Cortex of kidney (tissue), 1 donor: ENCODE measurements at places on chromosomes 3 and 15.

DNA sequence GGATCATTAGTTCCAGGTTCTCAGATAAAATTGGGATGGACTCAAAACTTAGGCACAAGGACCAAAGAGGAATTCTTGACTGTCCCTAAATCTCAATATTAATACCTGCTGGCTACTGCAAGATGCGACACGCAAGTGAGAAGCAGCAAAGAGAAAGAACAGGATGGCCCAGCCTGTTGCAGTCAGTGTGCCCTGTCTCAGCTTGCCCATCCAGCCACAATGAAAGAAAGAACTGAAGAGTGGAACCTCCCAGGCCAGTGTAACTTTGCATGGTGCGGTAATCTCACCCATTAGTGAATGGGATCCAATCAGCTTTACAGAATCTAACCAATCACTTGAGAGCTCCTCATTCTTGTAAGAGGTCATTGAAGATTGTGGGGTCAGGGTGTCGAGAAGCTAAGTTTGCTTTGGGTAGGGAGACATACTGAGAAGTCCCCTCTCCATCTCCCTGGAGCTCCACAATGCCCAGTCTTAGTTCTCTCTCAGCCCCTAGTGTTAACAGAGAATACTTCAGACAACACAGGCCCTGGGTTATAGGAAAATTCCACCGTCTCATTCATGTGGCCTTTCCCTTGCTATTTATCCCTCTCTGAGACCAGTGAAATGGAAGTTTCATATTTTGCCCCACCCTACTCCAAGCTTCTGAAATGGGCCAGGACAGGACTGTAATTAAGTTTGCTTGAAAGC lies 3.2 kb upstream of the SLC9A9 start:
- no peak for DNase-seq

GRCh38 chr15:92796161-92796611 lies 103.9 kb upstream of the CHD2 start:
- no peak for DNase-seq

DNA sequence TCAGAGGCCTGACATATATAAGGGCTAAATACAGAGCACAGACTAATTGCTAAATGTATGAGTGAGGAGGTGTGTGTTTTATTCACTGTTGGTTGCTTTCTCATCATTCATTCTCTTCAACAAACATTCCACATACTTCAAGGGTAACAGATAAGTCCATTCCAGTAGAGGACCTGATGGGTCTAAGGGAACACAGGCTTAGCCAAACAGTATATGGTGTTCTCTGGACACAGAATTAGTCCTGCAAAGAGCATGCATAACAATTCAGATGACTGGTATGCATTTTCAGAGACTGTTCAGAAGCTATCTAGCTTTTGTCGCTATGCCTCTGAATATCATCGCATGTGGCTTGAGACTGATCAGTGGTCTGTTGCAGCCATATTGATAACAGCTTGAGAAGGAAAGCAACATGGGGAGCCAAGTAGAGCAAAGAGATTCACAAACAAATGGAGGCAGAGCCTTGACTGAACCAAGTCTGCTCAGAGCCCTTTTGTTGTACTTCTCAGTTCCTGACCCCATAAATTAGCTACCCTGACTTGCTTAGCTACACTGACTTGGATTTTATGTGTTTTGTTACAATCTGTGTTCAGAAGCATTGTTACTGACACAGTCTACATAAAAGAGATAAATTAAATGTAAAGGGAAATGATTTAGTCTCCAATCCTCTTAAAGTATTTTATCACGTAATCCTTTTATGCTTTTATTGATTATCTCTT lies 1178.7 kb downstream of the ROBO1 start:
- no peak for DNase-seq

GRCh38 chr3:82783194-82783593 lies 1021.7 kb upstream of the GBE1 start:
- no peak for DNase-seq

GRCh38 chr3:157127268-157127667 lies 32.7 kb downstream of the CCNL1 start:
- no peak for DNase-seq

DNA sequence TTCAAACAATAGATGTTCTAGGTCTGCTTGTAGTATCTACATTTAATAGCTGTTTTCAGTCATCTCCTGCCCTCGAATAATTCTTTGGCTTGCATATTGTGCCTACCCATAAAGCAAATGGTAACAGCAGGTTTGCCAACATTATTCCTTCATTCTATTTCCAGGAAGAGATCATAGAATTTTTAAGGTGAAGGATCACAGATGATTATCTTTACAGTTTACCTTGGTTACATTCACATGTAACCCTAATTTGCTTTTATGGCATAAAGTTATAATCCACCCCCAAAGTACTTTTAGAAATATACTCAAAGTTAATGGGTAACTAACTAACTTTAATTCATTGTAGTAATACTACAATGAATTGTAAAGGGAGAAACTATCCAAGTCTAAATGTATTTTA lies 315.5 kb downstream of the NSUN3 start:
- no peak for DNase-seq

GRCh38 chr3:16800361-16800760 lies 84.4 kb upstream of the PLCL2 start:
- no peak for DNase-seq

- DNase-seq = no peak
Measured at GRCh38 chr3:16511681-16512434, 1.6 kb downstream of the RFTN1 start.

- no peak for DNase-seq
Measured at GRCh38 chr3:32460031-32460749, 42.5 kb downstream of the CMTM6 start.

GRCh38 chr15:63076714-63077046 lies 34.1 kb downstream of the TPM1 start:
- DNase-seq = no peak

DNA sequence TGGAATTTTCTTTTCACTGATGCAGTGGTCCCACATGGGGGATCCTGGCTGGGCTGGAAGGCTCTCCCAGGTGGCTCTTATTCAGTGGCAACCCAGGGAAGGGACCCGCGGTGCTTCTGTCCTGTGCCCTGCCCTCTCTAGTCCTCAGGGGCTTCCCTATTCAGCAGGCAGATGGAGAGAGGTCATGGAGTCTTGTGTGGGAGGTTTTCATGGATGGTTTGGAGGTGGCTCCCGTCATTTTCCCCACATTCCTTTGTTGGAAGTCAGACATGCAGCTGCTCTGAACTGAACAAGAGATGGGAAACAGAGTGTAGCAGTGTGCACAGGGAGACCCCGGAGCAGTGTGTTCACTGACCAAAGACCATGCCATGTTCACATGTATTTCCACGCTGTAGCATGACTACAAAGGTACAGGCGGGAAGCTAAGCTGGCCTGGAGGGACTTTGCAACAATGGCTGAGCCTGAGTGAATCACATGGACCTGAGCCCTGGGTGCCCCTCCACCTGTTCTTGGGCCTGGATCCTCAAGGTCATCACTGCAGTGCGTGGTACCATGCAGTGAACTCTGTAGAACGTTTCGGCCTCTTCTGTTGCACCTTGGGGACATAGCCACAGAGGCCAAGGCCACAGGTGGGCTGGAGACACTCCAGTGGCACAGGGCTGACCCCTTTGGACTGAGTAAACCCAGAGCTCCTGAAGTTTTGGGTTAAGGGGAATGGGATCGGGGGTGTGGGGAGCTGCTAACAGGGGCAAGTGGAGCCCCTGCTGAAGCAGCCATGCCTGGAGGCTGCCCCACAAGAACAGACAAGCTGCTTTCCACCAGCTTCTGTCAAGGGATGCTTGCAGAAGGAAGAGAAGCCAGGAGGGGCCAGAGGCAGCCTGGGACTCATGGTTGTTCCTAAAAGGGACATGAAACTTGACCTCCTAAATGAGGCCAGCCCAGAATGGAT lies 123.0 kb downstream of the ASB7 start:
- no peak for DNase-seq

GRCh38 chr3:43413676-43414368 lies 127.5 kb downstream of the SNRK start:
- no peak for DNase-seq

DNA sequence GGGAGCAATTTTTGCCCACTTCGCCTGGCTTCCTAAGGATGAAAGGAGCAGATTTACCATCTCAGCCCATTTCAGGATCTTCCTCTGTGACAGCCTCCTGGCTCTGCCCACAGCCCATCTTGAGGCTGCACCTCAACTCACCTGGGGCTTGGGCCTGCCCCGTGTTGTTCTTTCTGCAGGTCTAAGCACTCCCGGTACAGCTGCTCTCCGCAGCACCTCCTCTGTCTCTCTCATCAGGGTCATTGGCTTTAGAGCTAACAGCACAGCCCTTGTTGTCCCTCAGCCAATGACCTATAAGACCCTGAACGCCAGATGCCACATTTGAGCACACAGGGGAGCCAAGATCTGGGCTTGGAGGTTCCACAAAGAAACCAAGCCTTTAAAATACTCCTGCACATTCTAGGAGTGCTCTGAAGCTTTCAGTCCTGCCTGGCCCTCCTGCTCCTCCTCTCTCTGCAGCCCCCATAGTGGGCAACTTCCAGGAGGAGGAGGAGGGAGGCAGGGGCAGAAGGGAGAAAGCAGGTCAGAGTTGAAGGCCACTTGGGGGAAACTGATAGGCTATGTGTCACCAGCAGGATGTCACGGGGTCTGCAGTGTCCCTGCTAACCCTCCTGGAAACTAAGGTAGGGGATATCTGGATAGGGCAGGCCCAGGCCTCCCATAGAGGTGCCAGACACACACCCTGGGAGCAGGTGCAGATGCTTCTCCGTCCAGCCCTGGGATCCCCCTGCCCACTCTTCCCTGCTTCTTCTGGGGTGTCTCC lies 115.6 kb downstream of the ETFA start:
- DNase-seq = no peak

GRCh38 chr15:53437366-53437765 lies 322.1 kb downstream of the WDR72 start:
- no peak for DNase-seq

GRCh38 chr3:53969086-53969485 lies 77.4 kb upstream of the SELENOK start:
- no peak for DNase-seq

DNA sequence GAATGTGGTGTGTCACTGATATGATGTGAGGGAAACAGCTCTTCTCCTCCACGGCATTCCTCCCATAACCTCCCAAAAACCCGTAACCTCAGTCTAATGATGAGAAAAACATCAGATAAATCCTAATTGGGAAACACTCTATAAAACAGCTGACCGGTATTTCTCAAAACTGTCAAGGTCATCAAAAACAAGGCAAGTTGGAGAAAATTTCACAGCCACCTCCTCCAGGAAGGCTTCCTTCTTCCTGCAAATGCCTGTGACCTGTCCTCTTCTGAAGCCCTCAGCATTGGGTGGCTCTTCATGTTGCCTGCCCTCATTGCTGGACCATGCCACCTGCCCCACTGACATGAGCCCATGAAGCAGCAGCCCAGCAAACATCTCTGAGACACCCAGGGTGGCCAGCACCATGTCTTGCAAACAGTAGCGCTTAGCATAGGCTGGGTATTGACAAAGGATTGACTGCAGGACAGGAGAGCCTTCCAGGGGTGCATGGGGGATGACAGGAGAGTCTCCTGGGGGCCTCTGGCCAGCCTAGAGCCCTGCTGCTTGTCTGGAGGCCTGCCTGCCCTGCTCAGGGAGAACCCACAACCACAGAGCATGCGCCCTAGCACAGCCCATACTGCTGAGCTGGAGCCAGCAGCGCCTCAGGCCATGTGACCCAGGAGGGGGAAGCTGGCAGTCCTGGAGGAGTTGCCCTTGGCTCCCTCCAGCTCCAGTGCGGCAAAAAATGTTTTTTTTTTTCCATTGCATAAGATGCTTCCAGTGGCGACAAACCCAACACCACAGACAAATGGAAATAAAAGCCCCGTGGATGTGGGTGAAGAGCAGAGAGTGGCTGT lies 49.7 kb downstream of the XXYLT1 start:
- DNase-seq = no peak

DNA sequence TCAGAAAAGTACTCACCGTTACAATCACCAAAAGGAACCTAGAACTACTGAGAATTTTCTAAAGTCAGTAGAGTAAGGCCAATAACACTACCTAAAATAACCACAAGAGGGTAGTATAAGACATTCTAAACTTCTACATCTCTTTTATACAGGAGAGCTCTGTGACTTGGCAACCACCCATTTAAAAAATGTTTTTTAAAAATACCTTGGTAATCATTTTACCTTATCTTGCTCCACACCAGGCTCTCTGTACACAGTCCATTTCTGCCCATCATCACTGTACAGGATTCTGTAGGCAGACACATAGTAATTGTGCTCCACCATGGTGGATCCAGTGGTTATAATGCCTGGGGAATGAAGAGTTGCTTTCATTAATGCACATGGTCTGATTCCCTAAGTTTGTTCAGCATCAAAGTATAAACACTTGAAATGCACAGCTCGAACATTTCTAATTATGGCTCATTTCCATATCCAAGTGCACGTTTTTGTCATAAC lies 54.5 kb downstream of the ST3GAL6 start:
- no peak for DNase-seq

DNA sequence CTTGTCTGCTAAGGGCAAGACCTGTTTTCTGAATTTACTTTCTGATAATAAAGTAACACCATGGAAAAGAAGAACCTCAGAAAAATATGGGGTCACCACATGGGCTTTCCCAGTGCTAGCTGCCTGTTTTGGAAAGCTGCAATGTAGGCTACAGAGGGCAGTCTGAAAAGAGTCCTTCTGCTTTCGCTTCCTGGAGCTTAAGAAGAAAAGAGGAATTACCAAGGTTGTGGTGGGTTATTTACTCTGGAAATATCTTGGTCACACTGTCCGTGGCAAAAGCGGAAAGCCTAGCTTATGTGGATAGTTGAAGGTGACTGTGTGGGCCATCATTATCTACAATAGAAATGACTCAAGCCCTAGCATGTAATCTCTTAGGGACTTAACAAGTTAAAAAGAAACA lies 31.7 kb upstream of the IP6K2 start:
- no peak for DNase-seq

DNA sequence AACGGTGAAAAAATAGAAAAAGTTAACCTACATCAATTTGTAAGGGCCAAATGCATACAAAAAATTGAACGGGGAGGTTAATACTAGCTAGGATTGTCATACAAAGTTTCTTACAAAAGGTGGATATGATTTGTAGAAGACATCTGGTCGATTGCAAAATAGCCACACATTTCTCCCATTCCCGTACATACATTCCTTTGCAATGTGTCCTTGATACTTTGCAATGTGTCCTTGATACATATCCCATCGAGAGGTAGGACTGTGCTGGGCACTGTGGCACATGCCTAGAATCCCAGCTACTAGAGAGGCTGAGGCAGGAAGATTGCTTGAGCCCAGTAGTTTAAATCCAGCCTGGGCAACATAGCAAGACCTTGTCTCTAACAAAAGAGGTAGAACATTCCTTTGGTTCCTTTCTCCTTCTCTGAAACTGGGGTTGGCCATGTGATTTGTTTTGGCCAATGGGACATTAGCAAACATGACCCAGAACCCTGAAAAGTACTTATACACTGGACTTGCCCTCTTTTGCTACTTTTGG lies 9.5 kb downstream of the TTBK2 start:
- DNase-seq = no peak

GRCh38 chr15:68285259-68285980 lies 7.9 kb downstream of the FEM1B start:
- DNase-seq = no peak
